ENCODE measurements at places on chromosomes 4 and X. TPM values are rescaled to one million over a fixed set of nuclear protein-coding genes. Genes with fewer than 3 reads are reported as not detected.

Gene DUSP9
- not detected for total RNA-seq

Gene SRPK3
- total RNA-seq = under 0.01 TPM

Gene PARM1
- total RNA-seq = 1.0 TPM

Gene HTN1
- not detected for total RNA-seq

Gene PABPC5
- total RNA-seq = not detected

Gene GAGE2A
- not detected for total RNA-seq

Gene VBP1
- total RNA-seq = 12.6 TPM

Gene AFP
- total RNA-seq = not detected

Gene KCNIP4
- total RNA-seq = not detected

Gene UGT2A3
- not detected for total RNA-seq

Gene CSN1S1
- total RNA-seq = not detected

Gene ETDA
- not detected for total RNA-seq

Gene TEX13C
- not detected for total RNA-seq

Gene CT47A7
- not detected for total RNA-seq

Gene TCEAL3
- 2.4 TPM for total RNA-seq

Gene BEX1
- 0.52 TPM for total RNA-seq

Gene HELQ
- 29.9 TPM for total RNA-seq

Gene POF1B
- total RNA-seq = 0.21 TPM

Gene PNMA5
- not detected for total RNA-seq
